ENCODE measurements at places on chromosomes 7 and 10.
A peak's percentile ranks its signal among the peaks of the same experiment; 100 is the strongest.

DNA sequence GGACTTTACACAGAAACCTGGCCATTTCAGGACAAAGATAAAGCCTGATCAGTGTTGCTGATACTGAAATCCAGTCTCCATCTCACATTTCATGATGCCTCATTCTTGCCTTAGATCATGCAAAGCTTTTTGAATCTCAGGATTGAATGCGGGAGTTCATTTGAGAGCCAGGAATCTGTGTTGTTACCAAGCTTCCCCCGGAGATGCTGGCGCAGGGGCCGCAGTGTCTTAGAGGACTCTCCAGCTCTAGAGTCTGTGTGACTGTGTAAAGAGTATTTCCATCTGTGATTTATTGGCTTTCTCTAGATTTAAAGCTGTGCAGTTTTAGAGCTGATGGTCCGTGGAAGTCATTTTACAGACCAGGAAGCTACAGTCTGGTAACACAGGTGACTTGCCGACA is 32.0 kb downstream of the LMTK2 start:
- no peak for DNase-seq

DNA sequence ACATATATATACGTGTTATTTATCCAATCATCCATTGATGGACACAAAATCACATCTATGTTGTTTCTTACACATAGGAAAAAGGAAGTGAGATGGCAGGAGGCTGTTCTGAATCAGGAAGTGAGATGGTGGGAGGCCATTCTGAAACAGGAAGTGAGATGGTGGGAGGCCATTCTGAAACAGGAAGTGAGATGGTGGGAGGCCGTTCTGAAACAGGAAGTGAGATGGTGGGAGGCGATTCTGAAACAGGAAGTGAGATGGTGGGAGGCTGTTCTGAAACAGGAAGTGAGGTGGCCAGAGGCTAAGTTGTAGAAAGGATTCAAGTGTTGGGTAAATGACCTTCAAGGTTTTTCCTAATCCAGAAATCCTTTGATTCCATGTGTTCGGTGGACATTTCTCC is 921.5 kb downstream of the TYW1 start:
- peak; percentile 0 for DNase-seq

DNA sequence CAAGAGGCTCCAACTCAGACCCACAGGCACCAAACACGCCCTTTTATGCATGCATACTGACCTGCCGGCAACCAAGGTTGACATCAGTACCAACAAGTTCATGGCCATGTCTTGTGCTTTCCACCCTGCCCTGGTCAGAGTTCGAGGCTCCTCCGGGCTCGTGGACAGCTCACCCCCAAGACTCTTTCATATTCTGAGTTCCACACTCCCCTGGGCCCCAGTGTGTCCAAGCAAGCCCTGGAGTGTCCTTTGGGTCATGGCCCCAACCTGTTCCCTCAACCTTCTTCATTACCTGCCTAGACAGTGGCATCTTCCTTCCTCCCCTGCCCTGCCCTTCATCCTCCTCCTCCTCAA is 40.5 kb downstream of the HIF1AN start:
- no peak for DNase-seq

- DNase-seq, result no peak
Measured at GRCh38 chr10:132170561-132171361, 16.0 kb upstream of the DPYSL4 start.

DNA sequence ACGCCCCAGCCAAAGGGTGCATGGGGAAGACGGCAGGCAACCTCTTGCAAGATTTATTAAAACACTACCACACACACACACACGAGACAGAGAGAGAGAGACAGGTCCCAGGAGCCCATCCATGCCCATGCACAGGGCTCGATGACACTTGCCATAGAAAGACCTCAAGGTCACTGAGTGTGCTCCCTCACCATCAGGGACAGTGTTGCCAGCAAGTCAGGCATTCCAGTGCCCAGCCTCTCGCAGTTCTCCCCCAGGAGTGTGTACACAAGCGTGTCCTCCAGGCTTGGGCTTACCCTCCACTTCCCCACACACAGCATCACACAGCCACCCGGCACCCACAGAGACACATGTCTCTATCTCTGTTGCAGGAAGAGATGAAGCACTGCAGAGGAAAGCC is 46.8 kb upstream of the SLF2 start:
- no peak for DNase-seq

DNA sequence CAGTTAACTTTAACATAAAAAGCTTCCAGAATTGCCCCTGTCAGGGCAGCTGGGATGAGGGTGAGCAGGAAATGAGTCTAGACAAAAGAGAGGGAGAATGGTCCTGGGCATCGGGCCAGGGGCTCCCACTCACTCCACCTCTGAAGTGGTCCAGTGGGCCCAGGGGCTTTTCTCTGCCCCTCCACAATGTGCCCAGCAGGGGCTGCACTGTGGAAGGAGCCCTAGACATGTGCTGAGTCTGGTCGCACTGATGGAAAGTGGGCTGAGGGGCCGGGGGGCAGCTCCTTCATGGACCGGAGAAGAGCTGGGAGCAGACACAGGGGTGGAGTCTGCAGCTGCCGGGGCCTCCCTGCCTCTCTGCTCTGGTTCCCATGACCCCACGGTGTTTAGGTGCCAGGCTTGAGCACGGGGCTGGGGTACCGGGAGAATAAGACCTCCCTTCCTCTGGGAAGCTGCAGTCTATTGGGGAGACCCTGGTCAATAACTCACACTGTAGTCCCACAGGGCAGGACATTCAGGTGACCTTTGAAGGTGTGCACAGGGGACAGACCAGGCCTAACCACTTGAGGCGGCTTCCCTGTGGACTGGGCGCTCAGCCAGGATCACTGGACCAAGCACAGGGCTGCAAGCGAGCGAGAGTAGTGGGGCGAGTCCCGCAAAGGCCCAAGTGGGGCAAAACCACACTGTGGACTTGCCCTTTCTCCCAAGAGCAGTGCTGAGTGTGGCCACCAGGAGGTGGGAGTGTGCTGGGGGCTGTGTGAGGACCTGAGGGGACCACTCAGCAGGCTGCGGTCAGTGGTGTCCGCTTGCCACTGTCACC is 6.1 kb downstream of the ADCY1 start:
- no peak for DNase-seq

DNA sequence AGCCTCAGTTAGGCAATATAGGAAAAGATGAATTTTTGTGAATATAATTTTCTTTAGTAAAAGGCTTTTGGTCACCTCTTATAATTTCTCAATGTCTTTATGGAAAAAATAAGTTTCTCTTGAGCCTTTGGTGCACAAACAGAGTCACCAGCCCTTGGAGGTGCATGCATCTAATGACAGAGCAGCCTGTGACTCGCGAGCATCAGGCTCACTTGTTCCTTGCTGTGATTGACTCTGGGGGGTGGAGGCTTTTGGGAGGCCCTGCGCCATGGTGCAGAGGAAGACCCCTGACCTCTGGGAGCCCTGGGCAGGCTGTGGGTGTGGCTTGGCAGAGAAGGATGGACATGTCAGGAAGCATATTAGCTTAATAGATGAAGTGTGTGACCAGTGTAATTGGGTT is 60.2 kb downstream of the FIGNL1 start:
- DNase-seq, result no peak

- DNase-seq, result no peak
Measured at GRCh38 chr10:35359056-35359455, 22.7 kb downstream of the CCNY start.

DNA sequence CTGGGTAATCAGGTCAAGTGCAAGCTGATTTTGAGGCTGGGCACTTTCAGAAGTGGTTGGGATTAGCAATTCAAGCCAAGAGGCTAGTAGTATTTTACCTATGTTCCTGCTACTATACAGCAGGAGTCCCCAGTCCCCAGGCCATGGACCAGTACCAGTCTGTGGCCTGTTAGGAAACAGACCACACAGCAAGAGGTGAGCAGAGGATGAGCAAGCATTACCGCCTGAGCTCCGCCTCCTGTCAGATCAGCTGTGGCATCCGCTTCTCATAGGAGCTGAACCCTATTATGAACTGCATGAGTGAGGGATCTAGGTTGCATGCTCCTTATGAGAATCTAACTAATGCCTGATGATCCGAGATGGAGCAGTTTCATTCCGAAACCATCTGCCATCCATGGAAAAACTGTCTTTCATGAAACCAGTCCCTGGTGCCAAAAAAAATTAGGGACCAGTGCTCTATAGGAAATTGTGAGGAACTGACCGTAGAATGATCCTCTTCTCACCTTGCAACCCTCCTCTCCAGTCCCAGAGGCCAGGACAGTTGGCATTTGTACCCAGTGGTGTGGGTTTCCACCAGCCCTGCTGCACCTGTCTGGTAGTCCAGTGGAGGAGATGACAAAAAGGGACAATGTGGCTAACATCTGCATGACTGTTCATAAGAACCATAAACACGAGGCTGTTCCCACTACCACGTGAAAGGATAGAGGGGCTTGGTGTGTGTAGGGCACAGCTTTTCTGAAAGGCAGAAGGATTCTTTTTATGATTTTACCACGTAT is 172.5 kb downstream of the KIAA1217 start:
- DNase-seq, result no peak

- DNase-seq, result no peak
Measured at GRCh38 chr10:13820119-13820963, 233.6 kb downstream of the PRPF18 start.

DNA sequence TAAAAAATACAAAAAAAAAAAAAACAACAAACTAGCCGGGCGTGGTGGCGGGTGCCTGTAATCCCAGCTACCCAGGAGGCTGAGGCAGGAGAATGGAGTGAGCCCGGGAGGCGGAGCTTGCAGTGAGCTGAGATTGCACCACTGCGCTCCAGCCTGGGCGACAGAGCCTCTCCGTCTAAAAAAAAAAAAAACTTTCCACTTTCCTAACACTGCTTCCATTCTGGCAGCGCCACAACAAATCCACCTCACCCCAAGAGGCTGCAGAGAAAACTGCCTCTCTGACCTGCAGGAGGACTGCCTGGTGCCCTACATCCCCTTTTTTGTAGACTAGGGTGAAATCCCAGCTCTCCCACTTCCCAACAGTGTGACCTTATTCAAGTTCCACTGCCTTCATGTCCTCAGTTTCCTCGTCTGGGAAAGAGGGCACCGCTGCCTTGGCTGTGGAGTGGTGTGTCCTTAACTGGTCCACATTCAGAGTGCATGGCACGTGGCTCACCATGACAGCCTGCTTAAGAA is 2.6 kb upstream of the MBL2 start:
- DNase-seq, result no peak

- no peak for DNase-seq
Measured at GRCh38 chr7:158448430-158449100, 139.1 kb downstream of the PTPRN2 start.

DNA sequence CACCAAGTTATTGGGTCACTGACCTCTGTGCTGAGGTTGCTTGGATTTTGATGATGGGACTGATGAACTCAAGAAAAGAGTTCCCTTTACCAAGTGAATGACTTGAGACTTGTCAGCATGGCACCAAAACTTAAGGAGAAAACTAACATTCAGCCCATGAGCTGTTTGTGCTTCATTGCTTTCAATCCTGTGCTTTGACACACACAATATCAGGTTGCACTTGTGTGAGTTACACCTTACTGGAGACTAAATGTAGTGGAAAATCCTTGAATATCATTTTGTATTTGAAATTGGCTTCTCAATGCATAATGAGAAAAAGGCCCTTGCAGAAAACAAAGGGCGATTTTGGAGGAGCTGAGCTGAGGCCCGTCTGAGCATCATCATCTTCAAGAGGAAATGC is 2.7 kb downstream of the BAG3 start:
- no peak for DNase-seq

DNA sequence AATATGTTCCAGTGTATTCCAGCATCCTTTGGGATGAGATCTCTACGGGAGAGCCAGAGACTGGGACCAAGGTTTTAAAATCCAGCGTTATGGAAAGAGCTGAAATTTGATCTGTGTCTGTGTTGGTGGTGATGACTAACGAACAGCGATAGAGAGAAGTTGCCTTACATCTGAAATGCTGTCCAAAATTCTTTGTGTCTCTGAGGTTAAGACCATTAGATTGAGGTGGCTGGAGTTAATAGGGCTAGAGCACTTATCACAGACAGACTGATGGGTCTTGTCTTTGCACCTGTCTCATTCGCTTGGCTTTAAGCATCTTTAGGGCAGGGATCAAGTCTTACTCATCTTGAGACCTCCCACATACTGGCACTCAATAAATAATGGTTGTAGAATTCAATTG is 41.0 kb upstream of the RAPGEF5 start:
- no peak for DNase-seq

DNA sequence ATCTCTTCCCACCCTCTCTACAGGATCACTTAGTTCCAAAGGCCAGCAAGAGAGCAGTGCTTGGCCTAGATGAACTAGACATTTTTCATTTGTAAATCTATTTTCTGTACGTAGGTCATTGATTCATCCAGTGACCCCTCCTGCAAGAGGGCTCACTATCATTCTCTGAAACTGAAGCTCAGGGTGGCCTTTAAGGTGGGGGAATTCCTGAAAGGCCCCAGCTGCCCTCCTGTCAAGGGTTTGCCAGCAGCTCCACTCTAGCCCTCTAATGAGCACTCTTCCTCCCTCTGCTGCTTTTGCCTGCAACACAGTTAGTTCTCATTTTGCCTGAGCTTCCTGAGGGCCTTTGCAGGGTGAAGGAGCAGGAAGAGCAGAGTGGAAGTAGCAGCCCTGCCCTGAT is 41.2 kb downstream of the LRRC18 start:
- DNase-seq, result no peak

- DNase-seq, result no peak
Measured at GRCh38 chr7:113945018-113945938, 26.5 kb upstream of the PPP1R3A start.

DNA sequence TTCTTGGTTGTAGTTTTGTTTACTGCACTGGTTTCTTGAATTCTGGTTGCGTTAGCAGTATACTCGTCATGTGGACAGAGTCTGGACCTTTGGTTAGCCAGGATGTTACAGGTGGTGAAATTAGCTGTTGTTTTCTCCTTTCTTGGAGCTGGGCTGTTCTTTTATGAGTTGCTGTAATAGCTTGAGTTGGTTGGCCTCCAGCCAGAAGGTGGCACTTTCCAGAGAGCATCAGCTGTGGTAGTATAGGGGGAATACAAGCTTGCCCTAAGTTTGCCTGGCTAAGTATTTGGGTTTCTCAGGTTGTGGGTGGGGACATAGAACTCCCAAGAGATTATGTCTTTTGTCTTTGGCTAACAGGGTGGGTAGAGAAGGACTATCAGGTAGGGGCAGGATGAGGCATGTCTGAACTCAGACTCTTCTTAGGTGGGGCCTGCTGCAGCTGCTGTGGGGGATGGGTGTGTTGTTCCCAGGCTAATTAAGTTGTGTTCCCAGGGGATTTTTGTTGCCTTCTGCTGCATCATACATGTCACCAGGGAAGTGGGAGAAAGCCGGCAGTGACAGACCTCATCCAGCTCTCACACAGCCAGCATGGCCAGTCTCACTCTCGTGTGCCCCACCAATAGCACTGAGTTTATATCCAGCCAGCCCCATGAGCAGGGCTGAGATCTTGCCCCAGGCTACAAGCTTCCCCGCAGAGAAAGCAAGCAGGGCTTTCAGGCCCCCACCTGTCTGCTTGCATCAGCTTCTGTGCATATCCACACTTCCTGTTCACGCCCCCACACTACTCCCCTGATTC is 246.7 kb upstream of the TPK1 start:
- no peak for DNase-seq
